ENCODE measurements at places on chromosomes 4 and X.

DNA sequence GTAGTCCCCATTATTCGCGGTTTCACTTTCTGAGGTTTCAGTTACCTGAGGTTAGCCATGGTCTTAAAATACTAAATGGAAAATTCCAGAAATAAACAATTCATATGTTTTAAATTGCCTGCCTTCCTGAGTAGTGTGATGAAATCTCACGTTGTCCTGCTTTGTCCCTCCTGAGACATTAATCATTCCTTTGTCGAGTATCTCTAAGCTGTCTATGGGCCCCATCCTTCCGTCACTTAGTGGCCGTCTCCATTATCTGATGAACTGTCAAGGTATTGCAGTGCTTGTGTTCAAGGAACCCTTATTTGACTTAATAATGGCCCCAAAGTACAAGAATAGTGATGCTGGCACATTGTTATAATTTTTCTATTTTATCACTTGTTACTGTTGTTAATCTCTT, 94.8 kb downstream of the ADGRL3 start:
- no peak for DNase-seq

DNA sequence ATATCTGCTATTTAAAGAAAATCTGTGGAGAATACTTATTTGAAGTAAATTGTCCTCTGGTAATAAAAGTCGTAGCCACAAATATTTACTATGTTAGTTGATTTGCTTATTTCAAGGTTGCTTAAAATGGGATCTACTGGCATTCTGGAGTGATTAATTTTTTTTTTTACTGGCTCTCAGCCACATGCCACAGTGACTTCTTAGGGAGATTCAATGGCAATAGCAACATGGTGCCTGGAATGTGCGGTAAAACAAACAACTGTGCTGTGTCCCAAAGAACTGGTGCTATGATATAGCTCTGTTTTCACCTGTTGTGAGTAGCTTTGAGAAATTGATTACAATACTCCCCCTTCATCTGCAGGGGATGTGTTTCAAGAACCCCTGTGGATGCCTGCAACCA, 324.3 kb downstream of the GPAT3 start:
- no peak for DNase-seq

GRCh38 chrX:344371-344901, 25.8 kb upstream of the GTPBP6 start:
- no peak for DNase-seq

GRCh38 chr4:114282937-114283336, 303.5 kb upstream of the ARSJ start:
- DNase-seq, result no peak

- no peak for DNase-seq
These were observed 127.6 kb upstream of the SH3RF1 start for GRCh38 chr4:169398316-169398715.

- DNase-seq, result peak; percentile 64
These were observed 9.5 kb downstream of the CSTF2 start for GRCh38 chrX:100829730-100830129.

DNA sequence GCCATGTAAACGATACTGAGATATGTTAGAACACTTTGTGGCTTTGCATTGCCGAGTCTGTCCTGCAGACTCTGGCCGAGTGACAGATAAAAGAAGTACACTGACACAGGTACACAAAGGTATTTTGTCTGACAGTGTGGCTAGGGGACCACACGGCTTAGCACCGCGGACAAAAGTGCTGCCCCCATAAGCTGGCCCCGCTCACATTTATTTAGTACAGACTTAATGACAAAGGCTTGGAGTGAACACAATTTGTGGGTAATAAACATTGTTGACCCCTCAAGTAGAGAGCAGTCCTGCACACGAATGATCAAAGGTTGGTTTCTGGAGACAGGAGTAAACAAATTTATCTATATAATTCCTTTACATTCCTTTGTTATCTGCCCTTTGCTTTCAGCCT, 976.8 kb downstream of the TRAM1L1 start:
- DNase-seq, result no peak

GRCh38 chrX:33188286-33188685, 23.1 kb downstream of the DMD start:
- DNase-seq, result no peak

GRCh38 chrX:151396042-151396824, 773 bp upstream of the VMA21 start:
- peak; percentile 53 for DNase-seq

DNA sequence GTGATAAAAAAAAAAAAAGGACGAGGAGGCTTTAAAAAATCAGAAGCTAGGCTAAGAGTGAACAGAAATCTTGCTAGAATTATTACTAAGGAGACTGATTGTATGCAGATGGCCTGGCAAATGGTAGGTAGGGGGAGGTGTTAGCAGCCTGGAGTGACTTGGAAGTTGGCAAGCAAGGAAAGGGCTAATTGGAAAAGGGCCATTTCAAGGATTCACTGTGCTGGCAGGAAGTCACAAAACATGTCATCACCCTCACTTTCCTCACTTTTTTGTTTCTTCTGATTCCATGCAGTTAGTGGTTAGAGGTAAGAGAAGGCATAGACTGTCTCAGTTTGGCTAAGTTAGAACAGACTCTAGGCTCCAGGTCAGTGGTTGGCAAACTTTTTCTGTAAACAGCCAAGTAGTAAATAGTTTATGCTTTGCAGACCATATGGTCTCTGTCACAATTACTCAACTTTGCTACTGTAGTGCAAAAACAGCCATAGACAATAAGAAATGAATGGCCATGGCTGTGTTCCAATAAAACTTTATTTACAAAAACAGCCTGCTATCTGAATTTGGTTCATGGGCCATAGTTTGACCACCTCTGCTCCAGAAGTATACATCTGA, 646.5 kb upstream of the ACTRT1 start:
- DNase-seq, result no peak

DNA sequence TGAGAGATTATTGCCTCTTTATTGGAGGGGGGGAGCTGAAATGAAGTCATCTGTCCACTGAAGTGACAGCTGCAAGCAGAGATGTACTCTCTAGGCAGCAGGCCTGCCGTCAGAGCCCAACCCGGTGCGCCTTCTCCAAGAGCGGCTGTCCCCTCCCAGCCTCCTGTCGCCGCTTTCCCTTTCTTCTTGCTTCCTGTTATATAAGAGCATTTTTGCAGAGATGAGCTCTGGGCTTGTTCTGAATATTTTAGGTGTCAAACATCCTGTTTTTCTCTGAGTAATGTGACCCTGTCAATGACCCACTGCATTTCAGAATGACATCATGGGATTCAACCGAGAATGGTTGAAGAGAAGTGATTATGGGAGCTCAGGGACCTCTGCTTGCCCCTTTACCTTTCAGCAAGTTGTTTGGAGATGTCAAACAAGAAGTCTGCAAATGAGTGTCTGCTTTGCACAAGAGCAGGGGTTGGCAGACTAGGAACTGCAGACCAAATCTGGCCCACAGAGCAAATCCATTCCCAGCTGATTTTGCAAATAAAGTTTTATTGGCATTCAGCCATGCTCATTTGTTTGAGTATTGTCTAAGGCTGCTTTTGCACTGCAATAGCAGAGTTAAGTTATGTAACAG, 79.9 kb downstream of the SLC9A6 start:
- peak; percentile 38 for DNase-seq

- no peak for DNase-seq
These were observed 501.0 kb downstream of the PPARGC1A start for GRCh38 chr4:23388699-23389395.

DNA sequence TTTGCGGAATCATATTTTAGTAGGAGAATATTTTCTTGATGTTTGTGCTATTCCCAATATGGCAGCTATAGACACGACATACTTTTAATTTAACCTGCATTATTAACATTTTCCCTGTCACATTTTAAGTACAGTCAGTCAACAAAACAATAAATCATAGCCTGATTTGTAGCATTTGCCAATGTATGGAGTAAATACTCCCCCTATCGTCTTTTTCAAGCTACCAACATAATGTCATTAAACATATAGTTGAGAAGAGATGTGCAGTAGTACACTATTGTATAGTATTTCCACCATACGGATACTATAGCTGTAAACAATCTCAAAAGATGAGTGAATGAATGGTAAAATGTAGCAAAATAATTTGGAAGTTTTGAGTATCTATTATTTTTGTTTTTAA, 303.7 kb upstream of the MAGEB2 start:
- DNase-seq, result no peak

- DNase-seq, result no peak
These were observed 1.1 kb downstream of the LRBA start for GRCh38 chr4:151013944-151014343.
